ENCODE measurements at places on chromosomes 6 and 20. TPM values are rescaled to one million over a fixed set of nuclear protein-coding genes. Genes with fewer than 3 reads are reported as not detected.

The CFB gene
- 42.1 TPM for polyA plus RNA-seq

The GABRR1 gene
- not detected for polyA plus RNA-seq

The CPXM1 gene
- polyA plus RNA-seq = 58.3 TPM

DNA sequence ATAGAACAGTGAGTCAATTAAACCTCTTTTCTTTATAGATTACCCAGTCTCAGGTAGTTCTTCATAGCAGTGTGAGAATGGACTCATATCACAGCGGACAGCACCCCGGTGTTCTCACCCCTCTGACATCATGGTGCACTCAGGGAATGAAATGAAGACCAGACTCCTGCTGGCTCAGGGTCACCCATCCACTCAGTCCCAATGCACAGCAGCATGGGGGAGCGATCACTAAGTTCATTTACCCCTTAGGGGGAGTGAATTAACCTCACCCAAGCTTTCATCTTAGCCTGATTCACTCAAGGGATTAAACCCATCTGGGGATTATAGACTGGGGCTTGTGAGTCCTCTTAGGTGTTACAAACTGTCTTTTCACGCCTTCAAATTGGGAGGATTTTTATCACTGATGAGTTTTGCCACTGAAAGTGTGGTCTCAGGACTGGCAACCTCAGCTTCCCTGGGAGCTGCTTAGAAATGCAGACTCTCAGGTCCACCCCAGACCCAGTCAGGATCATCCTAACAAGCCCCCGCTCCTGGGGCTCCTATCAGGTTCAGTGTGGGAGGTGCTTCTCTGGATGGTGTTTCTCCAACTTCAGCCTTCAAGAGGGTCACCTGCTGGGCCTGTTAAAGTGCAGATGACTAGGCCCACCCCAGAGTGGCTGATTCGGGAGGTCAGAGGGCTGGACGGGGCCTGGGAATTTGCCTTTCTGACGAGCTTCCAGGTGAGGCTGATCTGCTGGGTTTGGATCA is 44.3 kb upstream of the FRMD1 start:
- H3K36me3 ChIP-seq = no peaks in the 10 kb centered on the region
- no peak for DNase-seq
- no peaks in the 10 kb centered on the region for H3K4me1 ChIP-seq
- H3K4me3 ChIP-seq = no peak overlapping the region
- H3K27ac ChIP-seq = no peak overlapping the region

DNA sequence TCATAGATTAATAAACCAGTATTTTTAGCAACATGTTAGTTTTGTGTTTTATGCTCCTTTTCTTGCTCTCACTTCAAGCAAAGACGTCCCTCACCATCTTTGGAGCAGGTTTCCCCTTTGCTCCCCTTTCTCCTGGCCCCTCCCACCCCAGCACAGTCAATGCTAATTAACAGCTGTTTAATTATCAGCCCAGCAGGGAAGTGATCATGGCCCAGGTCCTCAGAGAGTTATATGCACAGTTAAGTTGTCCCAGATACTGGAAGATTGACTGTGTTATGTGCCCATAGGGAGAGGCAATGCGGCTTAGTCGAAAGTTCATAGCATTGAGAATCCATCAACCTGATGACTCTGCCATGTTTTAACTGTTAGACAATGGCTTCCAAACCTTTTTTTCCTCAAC is 123.5 kb downstream of the PCSK2 start:
- DNase-seq = no peak
- no peak overlapping the region for H3K27ac ChIP-seq
- H3K36me3 ChIP-seq = no peaks in the 10 kb centered on the region
- H3K4me3 ChIP-seq = no peak overlapping the region
